ENCODE measurements at places on chromosomes 7 and 10. TPM values are rescaled to one million over a fixed set of nuclear protein-coding genes. Genes with fewer than 3 reads are reported as not detected.

GRCh38 chr7:52146871-52147634 is 830.4 kb upstream of the COBL start:
- peak; percentile 21 for DNase-seq

GRCh38 chr10:116838143-116838725 is 11.1 kb upstream of the ENO4 start:
- DNase-seq: no peak

DNA sequence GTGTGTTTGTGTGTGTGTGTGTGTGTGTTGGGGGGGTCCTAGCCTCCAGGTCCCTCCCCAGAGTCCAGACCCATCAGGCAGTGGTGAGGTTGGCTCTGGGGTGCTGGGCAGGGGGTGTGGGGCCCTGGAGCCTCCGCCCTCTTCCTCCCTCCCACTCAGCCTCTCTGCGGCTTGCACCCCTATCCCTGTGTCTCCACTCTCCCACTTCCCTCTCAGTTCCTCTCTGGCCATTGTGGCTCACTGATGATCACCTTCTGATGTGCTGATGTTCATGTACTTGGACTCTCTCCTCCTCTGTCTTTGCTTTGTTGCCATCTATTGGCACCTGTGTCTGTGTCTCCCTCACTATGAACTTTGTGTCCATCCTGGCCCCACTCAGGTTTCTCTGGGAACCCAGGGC is 298.7 kb downstream of the ZEB1 start:
- no peak for DNase-seq

PIK3CG gene
- total RNA-seq: 7.1 TPM

TRA2A gene
- 76.8 TPM for total RNA-seq

- DNase-seq: peak; percentile 84
These were observed 31.7 kb upstream of the ASL start for GRCh38 chr7:66043681-66044497.
